Immature natural killer cell (primary cell): ENCODE measurements at places on chromosomes 16 and 17. TPM values are rescaled to one million over a fixed set of nuclear protein-coding genes. Genes with fewer than 3 reads are reported as not detected.

GRCh38 chr16:20004931-20005330 lies 68.8 kb downstream of the GPR139 start:
- no peak overlapping the region for H3K4me3 ChIP-seq
- peaks cover 2% of the 10 kb centered on the region for H3K27me3 ChIP-seq
- no peak for DNase-seq
- H3K4me1 ChIP-seq = no peaks in the 10 kb centered on the region
- H3K27ac ChIP-seq = no peak overlapping the region

- DNase-seq = no peak
- H3K36me3 ChIP-seq = peaks cover 13% of the 10 kb centered on the region
- H3K27me3 ChIP-seq = no peaks in the 10 kb centered on the region
- H3K4me3 ChIP-seq = no peak overlapping the region
- no peak overlapping the region for H3K27ac ChIP-seq
These were observed 6.6 kb upstream of the GHDC start for GRCh38 chr17:42200706-42201457.

DNA sequence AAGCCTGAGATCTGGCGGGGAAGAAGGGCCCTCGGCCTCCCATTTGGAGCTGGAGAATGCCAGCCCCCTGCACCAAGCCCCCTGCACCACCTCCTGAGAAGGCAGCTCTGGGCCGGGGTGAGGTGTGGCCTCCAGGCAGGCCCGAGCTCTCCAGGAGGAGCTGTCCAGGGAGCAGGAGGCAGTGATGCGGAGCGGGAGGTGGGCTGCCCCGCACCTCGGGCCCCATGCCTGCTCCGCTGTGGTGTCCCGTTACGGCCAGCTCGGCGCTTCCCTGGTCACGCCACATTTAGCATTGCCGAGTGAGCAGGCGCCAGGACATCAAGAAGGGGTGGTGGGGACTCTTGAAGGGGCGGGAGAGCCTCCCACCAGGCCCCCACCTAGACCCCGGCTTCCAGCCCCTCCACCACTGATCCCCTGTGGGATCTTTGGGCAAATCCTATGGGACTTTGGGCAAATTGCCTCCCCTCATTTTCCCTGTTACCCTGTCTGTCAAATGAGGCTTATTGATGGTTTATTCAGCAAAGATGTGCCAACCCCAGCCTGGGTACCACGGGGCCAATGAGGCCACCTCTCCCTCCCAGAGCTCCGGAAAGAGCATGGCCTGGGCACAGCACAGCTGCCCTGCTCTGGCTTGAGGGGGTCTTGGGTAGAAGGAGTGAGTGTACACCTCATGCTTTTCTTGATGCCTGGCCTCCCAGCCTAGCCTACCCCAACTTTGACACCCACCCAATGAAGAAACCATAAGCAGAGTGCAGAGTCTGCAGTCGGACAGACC lies 15.3 kb downstream of the FOXN1 start:
- H3K36me3 ChIP-seq = no peaks in the 10 kb centered on the region
- H3K27me3 ChIP-seq = peaks cover 1% of the 10 kb centered on the region
- no peak overlapping the region for H3K27ac ChIP-seq
- no peaks in the 10 kb centered on the region for H3K4me1 ChIP-seq
- DNase-seq = no peak

Gene QRICH2
- not detected for polyA plus RNA-seq

Gene TBC1D3K
- not detected for polyA plus RNA-seq

DNA sequence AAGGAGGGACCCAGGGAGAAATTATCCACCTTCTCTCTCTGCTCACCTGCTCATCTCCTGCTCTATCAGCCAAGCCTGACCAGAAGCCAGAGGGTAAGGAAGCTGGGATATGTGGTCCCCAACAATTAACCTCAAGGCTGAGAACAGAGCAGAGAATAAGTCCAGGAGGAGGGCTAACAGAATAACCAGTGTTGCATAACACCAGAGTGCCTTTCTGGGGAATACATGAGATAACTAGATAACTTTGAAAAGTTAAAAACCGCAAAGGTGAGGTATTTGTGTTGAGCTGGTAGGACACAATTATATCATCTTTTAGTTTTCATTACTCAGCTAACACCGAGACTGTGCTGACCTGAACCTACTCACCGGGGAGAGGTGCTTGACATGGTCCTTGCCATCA lies 180.8 kb downstream of the SALL1 start:
- H3K4me1 ChIP-seq = no peaks in the 10 kb centered on the region
- DNase-seq = no peak
- H3K27ac ChIP-seq = no peak overlapping the region
- H3K36me3 ChIP-seq = no peaks in the 10 kb centered on the region
- H3K27me3 ChIP-seq = peaks cover 8% of the 10 kb centered on the region

- no peak overlapping the region for H3K27ac ChIP-seq
- H3K27me3 ChIP-seq = no peaks in the 10 kb centered on the region
- DNase-seq = no peak
- H3K36me3 ChIP-seq = no peaks in the 10 kb centered on the region
These were observed 249.7 kb upstream of the C16orf82 start for GRCh38 chr16:26816885-26817571.

GRCh38 chr17:59641799-59642484 lies 22.2 kb downstream of the CLTC start:
- peaks cover 82% of the 10 kb centered on the region for H3K4me1 ChIP-seq
- peak; percentile 45 for DNase-seq
- H3K27me3 ChIP-seq = no peaks in the 10 kb centered on the region
- peak overlapping the region; percentile 76 for H3K4me3 ChIP-seq
- peaks cover 4% of the 10 kb centered on the region for H3K36me3 ChIP-seq
- peak overlapping the region; percentile 59 for H3K27ac ChIP-seq

DNA sequence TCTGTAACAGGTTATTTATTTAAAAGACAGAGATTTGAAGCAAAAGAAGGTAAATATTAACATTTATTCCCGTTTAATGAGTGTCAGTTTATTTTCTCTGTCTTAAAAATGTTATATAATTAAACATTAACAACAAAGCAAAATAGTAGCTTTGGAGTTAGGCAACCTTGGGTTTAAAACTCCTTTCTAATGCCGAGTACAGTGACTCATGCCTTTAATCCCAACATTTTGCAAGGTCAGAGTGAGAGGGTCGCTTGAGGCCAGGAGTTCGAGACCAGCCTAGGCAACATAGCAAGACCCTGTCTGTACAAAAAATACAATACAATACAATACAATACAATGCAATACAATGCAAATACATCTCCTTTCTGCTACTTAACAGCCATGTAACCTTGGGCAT lies 128.7 kb downstream of the CHD9 start:
- H3K4me1 ChIP-seq = no peaks in the 10 kb centered on the region
- H3K27ac ChIP-seq = no peak overlapping the region
- H3K36me3 ChIP-seq = peaks cover 23% of the 10 kb centered on the region

- peaks cover 2% of the 10 kb centered on the region for H3K27me3 ChIP-seq
- no peak overlapping the region for H3K27ac ChIP-seq
- DNase-seq = no peak
- H3K4me3 ChIP-seq = no peak overlapping the region
These were observed 13.6 kb downstream of the LGALS9 start for GRCh38 chr17:27644586-27644985.

GRCh38 chr17:77326076-77326591 lies 185.4 kb downstream of the SEC14L1 start:
- H3K27me3 ChIP-seq = peaks cover 7% of the 10 kb centered on the region
- peak; percentile 32 for DNase-seq
- H3K4me1 ChIP-seq = peaks cover 41% of the 10 kb centered on the region
- peak overlapping the region; percentile 79 for H3K27ac ChIP-seq

Gene NEUROD2
- not detected for polyA plus RNA-seq

DNA sequence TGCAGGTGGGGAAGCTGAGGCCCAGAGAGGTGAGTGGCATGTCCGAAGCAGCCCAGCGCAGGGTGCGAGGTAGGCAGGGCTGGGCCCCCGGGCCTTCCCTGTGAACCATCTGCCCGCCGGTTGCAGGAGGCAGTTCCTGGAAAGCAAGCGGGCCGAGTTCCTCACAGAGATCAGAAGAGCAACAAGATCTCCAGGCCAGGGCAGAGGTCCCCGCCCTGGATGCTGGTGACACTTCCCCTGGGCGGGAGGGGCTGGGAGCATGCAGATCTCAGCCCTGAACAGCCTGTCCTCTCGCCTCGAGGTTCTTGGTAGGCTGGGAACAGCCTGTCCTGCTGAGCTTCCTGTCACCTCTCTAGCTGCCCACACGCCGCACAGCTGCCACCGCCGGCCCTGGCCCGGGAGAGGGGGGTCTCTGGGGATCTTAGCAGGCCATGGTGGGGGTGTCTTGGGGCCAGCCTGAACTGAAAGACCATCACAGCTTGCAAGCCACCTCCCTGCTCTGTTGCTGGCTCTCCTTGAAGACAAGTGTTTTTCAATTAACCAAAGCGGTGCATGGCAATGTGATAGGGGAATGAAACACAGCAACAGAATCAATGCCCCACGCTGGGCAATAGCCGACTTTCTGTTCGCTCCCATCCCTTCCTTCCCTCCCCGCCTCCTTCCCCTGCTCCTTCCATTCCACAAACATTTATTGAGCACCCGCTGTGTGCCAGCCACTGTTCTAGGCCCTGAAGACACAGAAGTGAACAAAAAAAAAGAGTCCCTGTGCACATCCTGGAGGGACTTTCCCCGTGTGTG lies 31.7 kb downstream of the SOCS1 start:
- peak overlapping the region; percentile 96 for H3K27ac ChIP-seq
- H3K36me3 ChIP-seq = no peaks in the 10 kb centered on the region
- peaks cover 4% of the 10 kb centered on the region for H3K27me3 ChIP-seq
- H3K4me1 ChIP-seq = peaks cover 43% of the 10 kb centered on the region
- H3K4me3 ChIP-seq = peak overlapping the region; percentile 84

DNA sequence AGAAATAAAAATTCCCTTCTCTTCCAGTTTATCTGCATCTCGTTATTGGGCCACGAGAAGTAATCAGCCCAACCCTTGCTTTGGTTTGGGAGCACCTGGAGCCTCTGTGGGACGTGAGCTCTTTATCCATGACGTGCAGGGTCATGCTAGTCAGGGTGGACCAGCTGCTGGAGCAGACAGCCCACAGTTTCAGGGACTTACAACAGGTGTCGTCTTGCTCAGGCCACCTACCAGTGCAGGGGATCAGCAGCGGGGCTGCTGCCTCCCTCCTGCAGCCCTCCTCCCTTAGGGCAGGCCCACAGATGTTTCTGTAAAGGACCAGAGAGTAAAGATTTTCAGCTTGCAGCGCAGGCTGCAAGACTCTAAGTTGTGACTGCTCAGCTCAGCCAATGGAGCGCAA lies 16.9 kb downstream of the ADAD2 start:
- no peaks in the 10 kb centered on the region for H3K36me3 ChIP-seq
- H3K4me3 ChIP-seq = no peak overlapping the region
- H3K27me3 ChIP-seq = peaks cover 6% of the 10 kb centered on the region
- H3K4me1 ChIP-seq = no peaks in the 10 kb centered on the region
- no peak for DNase-seq
- no peak overlapping the region for H3K27ac ChIP-seq

- peaks cover 2% of the 10 kb centered on the region for H3K27me3 ChIP-seq
- DNase-seq = no peak
- peaks cover 21% of the 10 kb centered on the region for H3K4me1 ChIP-seq
- H3K27ac ChIP-seq = no peak overlapping the region
- peaks cover 41% of the 10 kb centered on the region for H3K36me3 ChIP-seq
These were observed 332.0 kb downstream of the XYLT1 start for GRCh38 chr16:17138801-17139200.

Gene RFNG
- 3.2 TPM for polyA plus RNA-seq

DNA sequence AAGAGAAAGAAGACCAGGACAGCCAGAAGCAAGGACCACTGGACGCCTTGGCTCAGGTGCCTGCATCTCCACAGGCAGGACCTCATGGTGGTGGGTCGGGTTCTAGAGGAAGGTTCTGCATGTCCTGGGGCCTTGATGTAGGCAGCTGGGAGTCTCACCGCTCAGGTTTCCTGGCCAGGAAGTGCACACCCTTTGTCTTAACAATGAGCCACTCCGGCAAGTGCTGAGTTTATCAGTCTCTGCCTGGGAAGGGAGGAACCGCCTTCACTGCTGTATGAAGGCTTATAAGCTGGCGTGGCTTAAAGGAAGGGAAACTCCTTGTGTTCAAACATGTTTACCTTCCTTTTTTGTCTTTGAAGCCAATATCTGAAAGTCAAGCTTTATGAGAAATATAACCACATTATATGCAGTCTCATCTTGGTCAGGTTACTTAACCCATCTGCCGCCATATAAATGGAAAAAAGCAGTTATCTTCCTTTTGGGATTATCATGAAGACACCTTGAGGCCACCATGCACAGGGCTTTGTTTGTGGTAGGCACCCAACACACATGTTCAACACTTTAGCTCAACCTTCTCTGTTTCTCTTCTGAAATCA lies at the start of gene ST6GALNAC1:
Gene ST6GALNAC1 (minus strand): TSS at position 205 of the 596 bp plus-strand sequence. CDS start 119 bp downstream, at position 86.
- DNase-seq = no peak
- H3K27me3 ChIP-seq = peaks cover 6% of the 10 kb centered on the region
- H3K27ac ChIP-seq = no peak within 1 kb of the TSS
- peaks cover 8% of the 10 kb centered on the region for H3K36me3 ChIP-seq
- H3K4me3 ChIP-seq = no peak within 1 kb of the TSS

GRCh38 chr17:50511058-50511457 lies 2.8 kb downstream of the MYCBPAP start:
- H3K4me1 ChIP-seq = peaks cover 21% of the 10 kb centered on the region
- H3K36me3 ChIP-seq = no peaks in the 10 kb centered on the region
- DNase-seq = no peak
- peaks cover 2% of the 10 kb centered on the region for H3K27me3 ChIP-seq
